ENCODE measurements at places on chromosomes 5 and 9. TPM values are rescaled to one million over a fixed set of nuclear protein-coding genes. Genes with fewer than 3 reads are reported as not detected.
A peak's percentile ranks its signal among the peaks of the same experiment; 100 is the strongest.

Gene SLC6A7
- total RNA-seq: 0.35 TPM

Gene PSD2
- total RNA-seq: 0.18 TPM

Gene PCDHGA5
- total RNA-seq: 2.3 TPM

DNA sequence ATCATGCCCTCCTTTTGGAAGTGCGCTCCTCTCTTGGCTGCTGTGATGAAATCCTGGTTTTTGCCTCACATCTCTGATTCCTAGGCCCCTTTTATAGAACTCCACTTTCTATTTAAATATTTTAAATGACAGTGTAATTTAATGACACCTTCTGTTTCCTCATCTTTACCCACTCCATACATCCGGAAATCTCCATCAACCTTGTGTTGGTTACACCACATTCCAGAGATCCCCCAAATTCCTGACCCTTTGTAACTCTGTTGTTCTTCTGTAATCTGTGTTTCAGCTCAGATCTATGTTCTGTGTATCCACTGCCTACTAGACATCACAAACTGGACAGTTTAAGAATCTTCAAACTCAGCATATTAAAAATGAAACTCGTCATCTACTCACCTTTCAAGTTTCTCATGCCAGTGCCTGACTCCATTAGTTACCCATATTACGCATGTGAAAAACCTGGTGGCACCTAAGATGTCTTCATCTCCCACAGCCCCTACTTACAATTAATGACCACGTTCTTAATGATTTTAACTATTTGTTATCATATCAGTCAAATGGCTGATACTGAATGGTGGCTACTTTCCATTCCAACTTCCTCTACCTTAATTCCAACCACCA is 25.1 kb downstream of the PARP8 start:
- DNase-seq: no peak

GRCh38 chr9:108967916-108968315 is 33.7 kb downstream of the ABITRAM start:
- DNase-seq: no peak

DNA sequence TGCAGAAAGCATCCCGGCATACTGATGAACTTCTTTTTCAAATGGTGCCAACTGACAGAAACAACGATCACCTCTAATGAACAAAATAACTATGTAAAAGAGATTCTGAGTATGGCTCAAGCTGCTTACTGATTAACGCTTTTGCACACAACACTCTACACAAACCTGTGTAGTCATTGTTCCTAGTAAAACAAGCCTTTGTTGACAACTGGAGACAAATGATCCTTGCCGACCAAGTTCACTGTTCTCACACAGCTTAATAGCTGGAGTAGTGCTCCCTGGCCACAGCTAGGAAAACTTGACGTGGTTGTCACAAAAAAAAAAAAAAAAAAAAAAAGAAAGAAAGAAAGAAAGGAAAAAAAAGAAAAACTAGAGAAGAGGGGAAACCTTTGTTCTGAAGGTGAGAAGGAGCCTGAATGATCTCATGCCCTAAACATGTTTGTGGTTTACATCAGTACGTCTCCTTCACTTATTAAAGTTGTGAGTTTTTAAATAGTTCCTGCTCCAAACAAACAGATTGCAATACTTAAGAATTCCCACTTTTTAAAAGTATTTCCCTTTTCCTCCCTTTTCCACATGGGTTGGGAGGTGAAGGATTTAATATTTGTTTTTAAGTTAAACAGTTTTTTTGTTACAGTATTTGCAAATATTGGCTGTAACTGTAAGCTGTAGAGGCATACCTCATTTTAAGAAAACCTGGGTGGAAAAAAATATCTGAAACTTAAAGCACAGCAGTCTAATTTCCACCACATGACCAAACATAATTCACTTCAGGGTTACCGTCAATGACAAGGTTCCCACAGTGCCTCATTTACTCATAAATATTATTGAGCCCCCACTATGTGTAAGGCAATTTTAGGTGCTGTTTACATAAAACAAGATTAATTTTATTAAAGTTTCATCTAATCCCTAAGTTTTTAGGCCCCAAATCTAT is 63.7 kb downstream of the GLIS3 start:
- no peak for DNase-seq

DNA sequence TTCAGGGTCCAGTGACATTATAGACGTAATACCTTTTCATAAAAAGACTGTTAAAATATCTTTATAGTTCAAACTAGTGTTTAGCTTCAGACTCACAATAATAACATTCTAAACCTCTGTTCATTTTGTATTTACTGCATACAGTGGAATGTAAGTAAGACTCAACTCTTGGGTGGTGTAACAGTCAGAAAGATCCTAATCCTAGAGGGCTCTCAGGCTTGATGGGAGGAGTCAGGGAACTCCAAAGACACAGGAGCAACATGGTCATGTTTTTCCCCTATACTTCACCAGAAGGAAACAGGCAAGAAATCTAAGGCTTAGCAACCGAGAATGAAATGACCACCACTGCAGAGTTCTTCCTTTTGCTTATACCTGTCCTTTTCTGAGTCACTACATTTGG is 82.6 kb downstream of the MRPS27 start:
- no peak for DNase-seq

DNA sequence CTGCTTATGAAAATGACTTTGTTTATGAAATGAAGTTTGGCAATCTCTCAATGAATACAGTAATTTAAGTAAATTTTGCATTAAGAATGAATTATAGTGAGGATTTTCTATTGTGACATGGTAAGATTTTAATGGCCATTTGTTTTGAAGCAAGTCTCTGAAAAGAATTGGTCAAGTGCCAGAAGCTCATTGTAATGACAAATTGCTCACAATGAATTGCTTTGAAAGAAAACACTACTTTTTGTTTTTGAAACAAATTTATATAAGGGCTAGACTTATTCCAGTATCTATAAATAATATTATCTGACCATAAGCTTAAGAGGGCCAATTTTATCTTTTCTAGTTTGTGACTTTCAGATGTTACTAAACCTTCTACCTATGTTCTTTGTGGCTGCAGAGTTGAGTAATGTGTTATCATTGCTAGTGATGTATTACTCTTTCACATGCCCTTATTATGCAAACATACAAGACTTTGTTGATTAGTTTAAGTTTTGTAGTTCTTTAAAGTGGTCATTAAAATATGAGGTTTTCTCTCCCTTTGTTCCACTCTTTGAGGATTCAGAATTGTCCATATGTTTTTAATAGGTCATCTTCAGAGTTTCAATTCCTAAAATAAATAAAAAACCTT is 93.0 kb upstream of the ZNF608 start:
- DNase-seq: peak; percentile 34

DNA sequence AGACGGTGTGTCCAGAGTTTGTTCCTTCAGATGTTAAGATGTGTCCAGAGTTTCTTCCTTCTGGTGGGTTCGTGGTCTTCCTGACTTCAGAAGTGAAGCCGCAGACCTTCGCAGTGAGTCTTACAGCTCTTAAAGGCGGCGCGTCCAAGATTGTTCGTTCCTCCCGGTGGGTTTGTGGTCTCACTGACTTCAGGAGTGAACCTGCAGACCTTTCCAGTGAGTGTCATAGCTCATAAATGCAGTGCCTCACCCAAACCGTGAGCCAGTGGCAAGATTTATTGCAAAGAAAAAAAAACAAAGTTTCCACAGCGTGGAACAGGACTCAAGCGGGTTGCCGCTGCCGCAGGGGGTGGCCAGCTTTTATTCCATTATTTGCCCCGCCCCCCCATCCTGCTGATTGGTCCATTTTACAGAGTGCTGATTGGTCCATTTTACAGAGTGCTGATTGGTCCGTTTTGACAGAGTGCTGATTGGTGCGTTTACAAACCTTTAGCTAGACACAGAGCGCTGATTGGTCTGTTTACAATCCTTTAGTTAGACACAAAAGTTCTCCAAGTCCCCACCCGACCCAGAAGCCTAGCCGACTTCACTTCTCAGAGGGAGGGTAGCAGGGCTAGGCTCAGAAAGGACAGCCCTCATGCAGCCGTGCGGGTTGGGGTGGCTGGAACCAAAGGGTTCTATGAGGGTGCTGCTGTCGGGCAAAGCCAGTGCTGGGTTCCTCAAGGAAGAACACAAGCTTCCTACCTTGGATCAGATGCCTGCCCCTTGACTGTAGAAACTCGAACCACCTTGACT is 9.1 kb upstream of the RNF130 start:
- no peak for DNase-seq

DNA sequence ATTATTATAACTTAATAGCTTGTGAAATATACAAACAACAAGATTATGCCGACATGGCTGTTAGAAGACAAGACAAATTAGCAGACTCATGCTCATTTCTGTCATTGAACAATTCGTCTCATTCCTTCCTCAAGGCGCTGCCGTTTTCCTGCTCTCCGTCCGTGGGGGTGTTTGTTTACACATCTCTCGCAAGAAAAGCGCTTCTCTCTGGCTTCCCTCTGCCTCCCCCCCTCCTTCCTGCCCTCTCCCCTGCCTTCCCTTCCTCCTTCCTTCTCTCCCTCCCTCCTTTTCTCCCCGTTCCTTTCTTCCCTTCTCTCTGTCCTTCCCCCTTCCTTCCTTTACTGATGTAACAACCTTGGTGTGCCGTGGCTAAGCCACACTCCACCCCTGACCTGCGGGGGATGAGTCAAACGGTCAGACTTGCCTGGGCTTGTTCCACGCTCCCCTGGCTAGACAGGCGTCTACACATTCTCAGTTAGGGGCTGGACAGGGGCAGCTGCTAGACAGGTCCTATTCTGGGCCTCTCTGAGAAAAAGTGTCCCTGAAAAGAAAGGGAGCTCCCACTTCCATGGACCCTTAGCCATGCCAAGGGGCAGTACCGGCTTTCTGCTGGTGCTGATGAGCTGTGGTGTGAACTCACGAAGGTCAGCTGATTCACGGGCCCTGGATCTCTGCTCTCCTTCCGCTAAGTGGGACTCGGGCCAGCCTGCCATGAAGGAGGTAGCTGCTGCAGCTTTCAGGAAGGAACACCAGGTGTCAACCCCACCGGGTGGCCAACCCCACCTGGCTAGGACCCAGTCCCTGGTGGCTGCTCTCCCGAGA is 32.0 kb upstream of the SPTLC1 start:
- DNase-seq: peak; percentile 58

DNA sequence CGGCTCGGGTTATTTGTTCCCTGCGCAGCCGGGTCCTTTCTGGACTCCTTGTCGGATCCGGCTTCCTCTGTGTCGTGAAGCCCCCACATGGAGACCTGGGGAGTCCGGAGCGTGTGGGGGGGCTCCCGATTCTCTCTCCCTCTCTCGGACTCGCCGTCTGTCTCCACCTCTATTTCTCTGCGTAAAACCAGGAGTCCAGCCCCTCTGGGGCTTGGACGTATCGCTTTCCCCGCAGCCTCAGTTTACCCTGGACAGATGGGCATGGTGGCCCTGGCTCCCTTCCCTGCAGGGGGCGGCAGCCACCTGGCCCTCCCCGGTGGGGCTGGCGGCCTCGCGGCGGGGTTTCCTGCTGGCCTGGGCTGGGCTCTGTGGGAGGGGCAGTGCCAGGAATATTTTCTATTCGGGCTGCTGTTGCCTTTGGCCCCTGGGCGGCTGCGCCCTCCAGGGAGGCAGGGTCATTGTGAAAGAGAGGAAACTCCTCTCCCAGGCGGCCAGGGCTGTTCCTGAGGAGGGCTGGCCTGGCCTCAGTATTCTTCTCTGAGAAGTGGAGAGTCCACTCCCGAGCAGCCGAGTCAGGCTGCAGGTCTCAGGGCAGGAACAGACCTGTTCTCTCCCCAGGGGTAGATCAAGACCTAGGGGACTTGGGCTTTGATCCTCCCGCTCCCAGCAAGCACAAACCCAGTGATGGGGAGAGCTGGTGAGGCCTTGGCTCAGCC is 665 bp downstream of the ASS1 start:
- DNase-seq: peak; percentile 49
